Large intestine (tissue), 12 donors: ENCODE measurements at places on chromosomes 12 and 14. TPM values are rescaled to one million over a fixed set of nuclear protein-coding genes. Genes with fewer than 3 reads are reported as not detected.

Gene KERA
- 0.22 TPM for polyA plus RNA-seq

Gene PMEL
- polyA plus RNA-seq = 5.7 TPM

Gene DBX2
- 0.01 TPM for polyA plus RNA-seq

Gene PLA2G1B
- 0.79 TPM for polyA plus RNA-seq

Gene LHX5
- polyA plus RNA-seq = not detected

Gene MAPKAPK5
- polyA plus RNA-seq = 56.7 TPM

Gene SIX6
- polyA plus RNA-seq = not detected

Gene SDSL
- polyA plus RNA-seq = 17.4 TPM

Gene MANSC4
- polyA plus RNA-seq = 0.19 TPM

Gene SOS2
- 26.3 TPM for polyA plus RNA-seq

Gene LRFN5
- 2.3 TPM for polyA plus RNA-seq

Gene ESPL1
- polyA plus RNA-seq = 31.2 TPM

Gene GUCY2C
- polyA plus RNA-seq = 126 TPM

Gene HOXC12
- polyA plus RNA-seq = not detected

Gene C14orf180
- polyA plus RNA-seq = 0.22 TPM

Gene SOCS2
- polyA plus RNA-seq = 32.2 TPM

Gene GALNT8
- 19.5 TPM for polyA plus RNA-seq

Gene CCDC38
- 0.36 TPM for polyA plus RNA-seq

Gene GLIPR1L2
- polyA plus RNA-seq = 1.3 TPM

Gene KLRB1
- polyA plus RNA-seq = 7.8 TPM

DNA sequence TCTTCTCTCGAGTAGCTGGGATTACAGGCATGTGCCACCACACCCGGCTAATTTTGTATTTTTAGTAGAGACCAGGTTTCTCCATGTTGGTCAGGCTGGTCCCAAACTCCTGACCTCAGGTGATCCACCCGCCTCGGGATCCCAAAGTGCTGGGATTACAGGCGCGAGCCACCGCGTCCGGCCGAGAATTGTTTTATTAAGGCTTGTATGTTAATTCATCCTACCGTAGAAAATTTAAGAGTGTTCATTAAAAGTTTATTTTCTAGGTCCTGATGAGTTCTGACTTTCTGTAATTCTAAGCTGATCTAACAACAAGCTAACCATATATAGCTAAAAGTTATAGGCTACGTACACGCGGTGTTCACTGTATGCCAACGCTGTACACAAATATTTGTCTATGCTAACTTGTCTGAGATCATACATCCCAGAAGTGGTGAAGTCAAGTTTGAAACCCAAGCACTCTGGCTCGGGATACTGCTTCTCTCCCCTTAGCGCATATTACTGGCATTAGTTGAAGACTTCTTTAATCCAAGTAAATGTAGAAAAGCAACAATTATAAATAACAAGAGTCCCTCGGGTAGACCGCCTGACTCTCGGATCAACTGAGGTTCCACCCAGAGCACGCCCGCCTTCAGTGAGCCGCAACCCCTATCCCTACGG lies 570 bp upstream of the MRPS35 start:
- H3K27me3 ChIP-seq = no peaks in the 10 kb centered on the region
- no peaks in the 10 kb centered on the region for H3K36me3 ChIP-seq
- peak overlapping the region; percentile 77 for H3K4me3 ChIP-seq
- DNase-seq = no peak

- no peaks in the 10 kb centered on the region for H3K27me3 ChIP-seq
- no peak overlapping the region for H3K4me3 ChIP-seq
- no peak overlapping the region for H3K27ac ChIP-seq
Observed at GRCh38 chr12:85253853-85254252, 26.2 kb upstream of the ALX1 start.

DNA sequence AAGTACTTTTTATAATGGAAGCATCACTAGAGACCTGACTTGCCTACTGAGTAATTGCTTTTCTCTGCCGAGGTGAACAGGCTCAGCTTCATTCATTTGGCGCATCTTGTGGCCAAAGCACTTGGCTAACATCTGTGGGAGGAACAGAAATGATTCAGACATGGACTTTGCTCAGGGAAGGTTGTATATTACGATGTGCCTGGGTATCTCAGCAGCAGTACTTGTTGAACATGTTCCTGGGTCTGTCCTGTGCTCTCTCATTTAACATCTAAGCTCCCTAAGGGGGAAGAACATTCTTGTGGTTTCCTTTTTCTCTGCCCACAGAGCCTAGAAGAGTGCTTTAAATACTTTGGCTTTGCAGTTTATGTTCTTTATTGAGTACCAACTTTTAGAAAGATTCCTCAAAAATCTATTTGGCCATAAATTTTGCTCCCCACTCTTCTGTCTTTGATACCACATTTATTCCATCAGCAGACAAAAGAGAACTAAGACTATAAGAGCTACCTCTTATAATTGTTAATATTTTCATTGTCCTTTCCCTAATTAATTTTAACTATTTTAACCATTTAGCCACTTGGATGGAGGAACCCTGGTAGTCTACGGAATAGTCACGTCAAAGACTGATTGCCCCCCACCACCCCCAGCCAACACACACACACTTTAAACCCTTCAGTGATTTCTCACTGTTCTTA lies 101.2 kb upstream of the EGLN3 start:
- H3K4me1 ChIP-seq = peaks cover 4% of the 10 kb centered on the region
- H3K4me3 ChIP-seq = no peak overlapping the region
- H3K27me3 ChIP-seq = no peaks in the 10 kb centered on the region
- H3K27ac ChIP-seq = peak overlapping the region; percentile 19
- peak; percentile 96 for DNase-seq
- no peaks in the 10 kb centered on the region for H3K36me3 ChIP-seq

GRCh38 chr12:64087761-64088160 lies 134.3 kb downstream of the KICS2 start:
- H3K27ac ChIP-seq = no peak overlapping the region
- H3K4me3 ChIP-seq = no peak overlapping the region
- DNase-seq = no peak
- no peaks in the 10 kb centered on the region for H3K27me3 ChIP-seq
- peaks cover 6% of the 10 kb centered on the region for H3K4me1 ChIP-seq

- no peaks in the 10 kb centered on the region for H3K36me3 ChIP-seq
- H3K27me3 ChIP-seq = no peaks in the 10 kb centered on the region
- no peak overlapping the region for H3K4me3 ChIP-seq
- no peak overlapping the region for H3K27ac ChIP-seq
- no peak for DNase-seq
Observed at GRCh38 chr14:95407354-95407753, 87.6 kb upstream of the CLMN start.

DNA sequence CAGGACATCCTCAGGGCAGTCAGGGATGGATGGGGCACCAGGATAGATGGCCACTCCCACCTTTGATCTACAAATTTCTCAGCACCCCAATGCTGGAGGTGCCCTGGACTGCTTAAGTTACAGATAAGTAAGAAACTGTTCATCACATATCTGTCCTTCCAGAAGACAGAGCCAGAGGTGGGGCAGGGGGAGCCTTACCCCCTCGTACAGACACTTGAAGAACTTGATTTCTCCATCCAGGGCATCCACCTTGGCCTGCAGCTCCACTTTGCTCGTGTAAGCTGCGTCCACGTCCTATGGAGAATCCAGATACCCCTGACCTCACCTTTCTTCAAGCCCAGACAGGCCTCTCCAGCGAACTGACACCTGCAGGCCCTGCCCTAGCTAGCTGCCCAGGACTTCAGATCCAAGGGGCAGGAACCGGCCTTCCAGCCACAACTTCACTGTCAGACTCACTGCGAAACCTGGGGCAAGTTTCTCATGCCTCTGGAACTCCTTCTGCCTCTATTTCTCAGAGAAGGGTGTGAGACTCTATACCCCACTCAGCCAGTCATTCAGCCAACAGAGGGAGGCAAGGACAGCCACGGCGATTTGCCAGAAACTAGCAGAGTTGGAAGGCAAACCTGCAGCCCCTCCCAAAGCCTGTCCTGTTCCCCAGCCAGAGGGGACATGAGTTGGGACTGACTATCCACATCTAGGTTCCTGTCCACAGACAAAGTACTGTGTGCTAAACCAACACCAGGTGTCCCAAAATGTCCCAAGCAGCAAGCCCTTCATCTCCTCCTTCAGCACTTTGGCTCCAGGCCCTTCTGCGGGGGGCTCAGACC lies 3.8 kb downstream of the KRT73 start:
- H3K4me1 ChIP-seq = no peaks in the 10 kb centered on the region
- no peaks in the 10 kb centered on the region for H3K36me3 ChIP-seq
- H3K4me3 ChIP-seq = no peak overlapping the region
- DNase-seq = no peak
- H3K27me3 ChIP-seq = peaks cover 21% of the 10 kb centered on the region

GRCh38 chr14:72483311-72483710 lies 410.6 kb downstream of the DPF3 start:
- H3K27ac ChIP-seq = no peak overlapping the region
- H3K4me1 ChIP-seq = no peaks in the 10 kb centered on the region
- no peak for DNase-seq
- no peaks in the 10 kb centered on the region for H3K36me3 ChIP-seq
- peaks cover 9% of the 10 kb centered on the region for H3K27me3 ChIP-seq

GRCh38 chr12:57549909-57550640 lies at the start of gene KIF5A:
Gene KIF5A (plus strand): TSS chr12:57550044. CDS start chr12:57550272, 228 bp downstream.
- peaks cover 14% of the 10 kb centered on the region for H3K4me1 ChIP-seq
- H3K27me3 ChIP-seq = peaks cover 70% of the 10 kb centered on the region
- H3K4me3 ChIP-seq = peak within 1 kb of the TSS; percentile 27

- no peaks in the 10 kb centered on the region for H3K36me3 ChIP-seq
- H3K4me1 ChIP-seq = no peaks in the 10 kb centered on the region
- no peak overlapping the region for H3K27ac ChIP-seq
- no peak overlapping the region for H3K4me3 ChIP-seq
- no peaks in the 10 kb centered on the region for H3K27me3 ChIP-seq
Observed at GRCh38 chr12:90245391-90245790, 536.8 kb upstream of the ATP2B1 start.

GRCh38 chr14:60618241-60618640 lies 31.0 kb downstream of the SIX1 start:
- H3K27ac ChIP-seq = no peak overlapping the region
- no peak for DNase-seq
- H3K4me3 ChIP-seq = no peak overlapping the region
- no peaks in the 10 kb centered on the region for H3K36me3 ChIP-seq

GRCh38 chr12:114512351-114512750 lies 106.4 kb upstream of the TBX5 start:
- no peak overlapping the region for H3K27ac ChIP-seq
- H3K4me1 ChIP-seq = no peaks in the 10 kb centered on the region
- peaks cover 2% of the 10 kb centered on the region for H3K27me3 ChIP-seq
- DNase-seq = no peak

- peaks cover 34% of the 10 kb centered on the region for H3K4me1 ChIP-seq
- H3K27ac ChIP-seq = peak overlapping the region; percentile 91
- H3K36me3 ChIP-seq = no peaks in the 10 kb centered on the region
- H3K4me3 ChIP-seq = no peak overlapping the region
Observed at GRCh38 chr12:89968151-89968700, 259.6 kb upstream of the ATP2B1 start.

GRCh38 chr12:107375231-107375630 lies 281.9 kb upstream of the CRY1 start:
- H3K27me3 ChIP-seq = no peaks in the 10 kb centered on the region
- no peak overlapping the region for H3K27ac ChIP-seq
- no peaks in the 10 kb centered on the region for H3K36me3 ChIP-seq
- H3K4me3 ChIP-seq = no peak overlapping the region
- DNase-seq = no peak

- H3K27me3 ChIP-seq = no peaks in the 10 kb centered on the region
- DNase-seq = no peak
- peaks cover 5% of the 10 kb centered on the region for H3K4me1 ChIP-seq
Observed at GRCh38 chr12:6646276-6647082, 753 bp downstream of the ACRBP start.

GRCh38 chr14:104715871-104716270 lies 8.2 kb upstream of the ADSS1 start:
- H3K27me3 ChIP-seq = no peaks in the 10 kb centered on the region
- H3K4me3 ChIP-seq = no peak overlapping the region
- no peaks in the 10 kb centered on the region for H3K4me1 ChIP-seq
- DNase-seq = no peak
- peaks cover 66% of the 10 kb centered on the region for H3K36me3 ChIP-seq
- no peak overlapping the region for H3K27ac ChIP-seq

GRCh38 chr12:53221203-53222080 lies 10.6 kb downstream of the RARG start:
- no peaks in the 10 kb centered on the region for H3K36me3 ChIP-seq
- H3K4me3 ChIP-seq = peak overlapping the region; percentile 50
- peak overlapping the region; percentile 97 for H3K27ac ChIP-seq
- no peaks in the 10 kb centered on the region for H3K27me3 ChIP-seq

GRCh38 chr12:54697851-54698250 lies 49.7 kb upstream of the DCD start:
- H3K36me3 ChIP-seq = no peaks in the 10 kb centered on the region
- H3K27ac ChIP-seq = no peak overlapping the region
- H3K4me1 ChIP-seq = peaks cover 4% of the 10 kb centered on the region
- H3K27me3 ChIP-seq = no peaks in the 10 kb centered on the region
- H3K4me3 ChIP-seq = no peak overlapping the region

DNA sequence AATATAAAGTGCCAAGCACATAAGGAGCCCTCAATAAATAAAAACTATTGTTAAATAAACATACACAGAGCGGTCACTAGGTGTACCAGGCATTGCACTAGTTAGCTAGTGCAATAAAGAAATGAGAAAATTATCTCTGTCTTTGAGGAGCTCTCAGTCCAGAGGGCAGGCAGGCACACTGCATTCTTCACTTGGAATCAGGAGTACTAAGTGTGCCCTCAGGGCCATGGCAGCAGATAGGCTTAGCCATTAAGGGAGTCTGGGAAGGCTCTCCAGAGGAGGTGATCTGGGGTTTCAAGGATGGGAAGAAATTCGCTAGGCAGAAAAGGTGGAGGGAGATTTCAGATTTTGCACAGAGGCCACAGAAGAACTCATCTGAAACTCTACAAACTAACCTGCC lies 9.1 kb downstream of the ABCD4 start:
- DNase-seq = peak; percentile 62
- peak overlapping the region; percentile 26 for H3K27ac ChIP-seq
- H3K27me3 ChIP-seq = no peaks in the 10 kb centered on the region

GRCh38 chr12:15393037-15393436 lies 70.7 kb downstream of the PTPRO start:
- H3K36me3 ChIP-seq = no peaks in the 10 kb centered on the region
- no peaks in the 10 kb centered on the region for H3K27me3 ChIP-seq
- H3K27ac ChIP-seq = no peak overlapping the region

DNA sequence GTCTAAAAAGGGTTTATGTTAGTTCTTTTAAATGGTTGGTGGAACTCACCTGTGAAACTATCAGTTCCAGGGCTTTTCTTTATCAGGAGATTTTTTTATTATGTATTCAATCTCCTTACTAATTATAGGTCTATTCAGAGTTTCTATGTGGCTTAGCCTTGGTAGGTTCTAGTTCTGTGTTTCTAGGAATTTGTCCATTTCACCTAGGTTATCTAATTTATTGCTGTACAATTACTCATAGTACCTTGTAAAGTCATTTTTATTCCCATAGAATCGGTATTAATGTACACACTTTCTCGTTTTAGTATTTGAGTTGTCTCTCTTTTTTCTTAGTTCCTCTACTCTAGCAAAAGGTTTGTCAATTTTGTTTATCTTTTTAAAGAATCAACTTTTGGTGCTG lies 59.0 kb downstream of the BORCS5 start:
- H3K36me3 ChIP-seq = no peaks in the 10 kb centered on the region
- no peaks in the 10 kb centered on the region for H3K27me3 ChIP-seq
- no peak overlapping the region for H3K4me3 ChIP-seq
- H3K27ac ChIP-seq = no peak overlapping the region

- DNase-seq = peak; percentile 18
- H3K4me3 ChIP-seq = no peak overlapping the region
- H3K27ac ChIP-seq = no peak overlapping the region
- no peaks in the 10 kb centered on the region for H3K27me3 ChIP-seq
- H3K36me3 ChIP-seq = no peaks in the 10 kb centered on the region
Observed at GRCh38 chr14:70622111-70622712, 19.5 kb upstream of the TTC9 start.

- peaks cover 1% of the 10 kb centered on the region for H3K27me3 ChIP-seq
- H3K4me3 ChIP-seq = no peak overlapping the region
- no peaks in the 10 kb centered on the region for H3K36me3 ChIP-seq
- DNase-seq = no peak
- H3K27ac ChIP-seq = no peak overlapping the region
Observed at GRCh38 chr12:52204095-52204930, 12.5 kb upstream of the KRT80 start.
